WTC11 (cell line): ENCODE measurements at places on chromosomes 3 and 15. TPM values are rescaled to one million over a fixed set of nuclear protein-coding genes. Genes with fewer than 3 reads are reported as not detected.
A peak's percentile ranks its signal among the peaks of the same experiment; 100 is the strongest.

- DNase-seq, result no peak
These were observed 152.0 kb downstream of the ZBBX start for GRCh38 chr3:167228135-167228534.

DNA sequence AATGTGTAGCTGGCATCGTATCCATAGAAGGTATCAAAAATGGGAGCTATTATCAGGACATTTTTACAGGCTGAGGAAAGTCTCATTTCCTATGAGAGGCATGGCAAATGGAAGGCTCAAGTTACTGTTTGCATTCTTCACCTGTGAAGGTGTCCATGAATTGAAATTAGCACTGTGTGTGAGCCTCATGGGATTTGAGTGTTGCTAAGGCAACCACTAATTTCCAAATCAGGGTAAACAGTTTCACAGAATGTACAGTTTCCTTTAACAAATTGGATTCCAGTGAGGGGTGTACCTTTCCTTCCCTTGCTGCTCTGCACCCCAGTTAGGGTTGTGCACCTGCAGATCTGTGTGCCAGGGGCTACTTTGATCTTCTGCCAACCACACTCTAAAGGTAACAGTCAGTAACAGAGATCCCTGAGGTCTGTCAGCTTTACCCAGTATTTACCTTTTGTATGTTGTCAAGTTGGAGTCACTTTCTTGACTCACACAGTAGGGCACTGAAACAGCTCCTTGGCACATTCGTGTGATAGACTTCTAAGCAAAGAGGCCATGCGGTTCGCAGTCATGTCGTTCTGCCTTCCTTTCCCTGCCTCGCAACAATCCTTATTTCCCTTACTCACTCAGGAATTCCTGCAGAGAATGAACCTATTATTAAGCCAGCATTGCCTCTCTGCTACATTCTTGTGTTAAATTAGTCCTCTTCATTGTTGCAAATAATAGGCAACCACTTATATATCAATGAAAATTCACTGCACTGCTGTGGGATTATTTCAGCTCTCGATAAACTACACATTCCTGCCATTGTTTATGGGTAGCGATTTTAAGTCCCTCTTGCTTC, 129.8 kb upstream of the GBE1 start:
- DNase-seq, result no peak

GRCh38 chr15:42759093-42759492, 22.2 kb upstream of the CDAN1 start:
- DNase-seq, result no peak

GRCh38 chr15:89888214-89888804, 5.5 kb downstream of the AP3S2 start:
- DNase-seq, result no peak

Gene XIRP1
- not detected in 3 replicates for total RNA-seq

DNA sequence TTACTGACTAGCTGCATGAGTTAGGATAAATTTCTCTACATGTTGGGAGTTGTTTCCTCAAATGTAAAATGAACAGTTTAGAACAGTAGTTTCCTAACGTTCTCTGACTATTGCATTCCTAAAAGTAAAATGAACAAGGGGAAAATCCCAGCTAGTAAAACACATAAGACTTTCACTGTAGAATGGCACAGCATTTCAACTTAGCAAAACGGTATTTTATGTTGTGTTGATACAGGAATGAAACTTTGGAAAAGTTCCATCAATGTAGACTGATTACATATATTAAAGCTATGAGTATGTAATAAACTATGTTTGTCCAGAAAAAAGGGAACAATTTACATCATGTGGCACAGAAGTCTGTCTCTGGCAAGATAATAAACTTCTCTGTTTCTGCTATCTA, 297.4 kb upstream of the EPHA3 start:
- no peak for DNase-seq

GRCh38 chr15:39451121-39451688, 129.7 kb upstream of the THBS1 start:
- no peak for DNase-seq

Gene ISLR2
- total RNA-seq, result 8.1 to 9.4 TPM (median 8.9 TPM) in 3 replicates

DNA sequence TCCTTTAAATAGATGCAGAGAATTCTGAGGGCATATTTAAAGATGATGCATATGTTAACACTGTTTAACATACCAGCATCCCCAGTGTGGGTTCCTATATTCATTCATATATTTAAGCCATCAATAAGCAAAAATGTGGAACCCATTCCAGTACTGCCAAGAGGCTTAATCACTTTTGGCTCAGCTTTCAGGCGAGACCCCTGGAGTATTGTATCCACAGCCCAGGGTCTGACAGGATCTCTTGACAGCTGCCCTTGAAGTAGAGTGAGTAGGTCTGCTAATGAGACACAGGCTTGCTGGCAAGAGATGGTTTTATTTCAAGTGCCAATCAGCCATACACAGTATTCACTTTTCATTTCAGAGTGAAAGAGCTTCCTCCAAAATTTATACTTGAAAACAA, 367.3 kb downstream of the OCA2 start:
- no peak for DNase-seq

DNA sequence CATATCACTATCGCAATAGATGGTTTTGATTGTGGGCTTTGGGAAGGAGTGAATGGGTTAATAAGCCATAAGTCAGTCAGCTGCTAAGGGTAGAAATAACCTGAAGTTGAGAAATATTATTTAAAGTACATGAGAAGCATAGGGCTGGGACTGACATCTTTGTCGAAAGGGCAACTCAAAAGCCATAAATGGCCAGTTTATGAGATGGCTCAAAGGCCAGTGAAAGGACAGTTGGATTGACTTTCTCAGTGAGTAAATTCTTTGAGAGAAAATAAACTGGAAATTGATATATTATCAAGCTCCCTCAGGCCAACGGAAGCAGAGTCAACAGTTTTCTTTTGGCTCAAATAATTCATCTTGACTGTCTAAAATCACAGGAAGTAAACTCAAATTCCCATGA, 419.8 kb downstream of the NSUN3 start:
- no peak for DNase-seq

- no peak for DNase-seq
These were observed 78.5 kb upstream of the AGBL1 start for GRCh38 chr15:86001200-86001599.

Gene PHLDB2
- 23.5 to 40.3 TPM (median 24.9 TPM) in 3 replicates for total RNA-seq

Gene ZNF80
- not detected in 3 replicates for total RNA-seq

Gene KNSTRN
- total RNA-seq, result 58.7 to 73.4 TPM (median 64.6 TPM) in 3 replicates

Gene CCDC54
- not detected in 3 replicates for total RNA-seq

Gene C3orf49
- not detected in 3 replicates for total RNA-seq

GRCh38 chr3:72018343-72018984, 233.5 kb upstream of the PROK2 start:
- DNase-seq, result no peak

DNA sequence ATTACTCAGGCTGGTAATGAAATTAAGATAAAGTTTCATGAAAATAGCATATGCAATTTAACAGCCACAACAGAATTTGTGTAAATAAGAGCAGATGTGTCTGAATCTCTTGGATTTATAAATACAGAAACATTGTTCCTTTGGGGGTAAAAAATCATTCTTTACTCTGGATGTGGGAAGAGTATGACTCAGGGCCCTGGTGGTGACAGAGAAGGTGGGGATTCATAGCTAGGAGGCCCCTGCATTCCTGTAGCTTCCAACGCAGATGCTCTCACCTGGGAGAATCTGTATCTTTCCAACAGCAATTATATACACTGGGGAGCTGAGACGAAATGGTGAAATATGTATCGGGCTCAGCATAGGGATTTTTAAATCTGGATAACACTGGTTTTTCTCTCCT, 167.6 kb upstream of the CADPS start:
- DNase-seq, result no peak

- no peak for DNase-seq
These were observed 504.2 kb upstream of the PROK2 start for GRCh38 chr3:72288955-72289691.

- no peak for DNase-seq
These were observed 47.4 kb downstream of the UACA start for GRCh38 chr15:70715840-70716485.

GRCh38 chr3:104412608-104413580, 953.8 kb upstream of the ALCAM start:
- no peak for DNase-seq

GRCh38 chr3:20658491-20658890, 472.5 kb upstream of the SGO1 start:
- DNase-seq, result no peak

Gene CORO2B
- 3.5 to 4.9 TPM (median 3.6 TPM) in 3 replicates for total RNA-seq

Gene THRB
- 4.5 to 5.8 TPM (median 4.8 TPM) in 3 replicates for total RNA-seq

Gene GRAMD2A
- 1.8 to 2.6 TPM (median 1.9 TPM) in 3 replicates for total RNA-seq

Gene SNRK
- 10.3 to 11.8 TPM (median 10.5 TPM) in 3 replicates for total RNA-seq

Gene FOXL2
- total RNA-seq, result 0.82 to 1.6 TPM (median 1.4 TPM) in 3 replicates

GRCh38 chr3:45647148-45647619, 42.0 kb upstream of the SACM1L start:
- DNase-seq, result no peak

- no peak for DNase-seq
These were observed 43.6 kb upstream of the PIAS1 start for GRCh38 chr15:68010361-68011153.

- DNase-seq, result no peak
These were observed 229.7 kb upstream of the BHLHE40 start for GRCh38 chr3:4749567-4750002.

Gene SHF
- 30.6 to 33.1 TPM (median 31.0 TPM) in 3 replicates for total RNA-seq

DNA sequence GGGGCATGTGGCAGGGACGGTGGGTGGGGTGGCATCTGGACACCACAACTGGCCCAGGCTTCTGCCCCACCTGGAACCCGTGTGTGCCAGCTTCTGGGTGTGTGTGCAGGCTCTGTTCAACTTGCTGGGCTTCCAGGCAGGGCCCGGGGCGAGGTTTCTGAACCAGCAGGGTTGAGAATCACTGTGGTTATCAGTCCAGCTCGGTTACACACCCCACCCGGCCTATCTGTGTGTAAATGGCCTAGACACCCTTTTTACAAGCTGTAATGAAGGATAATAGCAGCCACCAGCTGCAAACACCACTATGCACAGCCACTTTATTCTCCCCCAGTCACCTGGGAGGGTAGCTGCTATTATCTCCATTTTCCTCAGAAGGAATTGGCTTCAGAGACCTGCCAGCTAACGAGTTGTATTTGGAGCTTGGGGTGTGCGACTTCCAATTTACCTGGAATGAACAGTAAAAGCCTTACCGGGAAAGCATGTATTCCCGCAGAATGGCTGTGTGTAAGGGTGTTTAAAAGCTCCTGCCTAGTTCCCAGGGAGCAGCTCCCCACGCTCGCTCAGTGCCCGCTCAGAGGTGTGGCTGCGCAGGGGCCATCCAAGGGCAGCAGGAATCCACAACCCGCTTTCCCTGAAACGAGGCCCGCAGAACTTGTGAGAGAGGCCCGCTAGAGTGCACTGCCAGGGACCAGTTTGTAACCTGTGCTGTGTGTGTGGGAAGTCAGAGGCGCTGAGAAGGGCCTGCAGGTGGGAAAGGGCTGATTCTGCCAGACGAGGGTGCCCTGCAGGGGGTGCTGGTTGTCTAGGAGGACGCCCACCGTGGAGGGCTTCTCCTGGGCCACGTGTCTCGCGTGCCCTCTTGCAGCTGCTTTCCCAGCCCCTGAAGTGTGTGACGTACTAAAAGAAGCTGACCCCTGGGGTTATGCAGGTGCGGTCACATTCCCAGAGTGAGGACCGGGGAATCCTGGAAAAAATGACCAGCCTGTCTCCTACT, 83.5 kb downstream of the C3orf70 start:
- peak; percentile 88 for DNase-seq

GRCh38 chr3:110123946-110124345, 786.6 kb upstream of the DPPA4 start:
- DNase-seq, result no peak

Gene PLA1A
- 0.11 TPM in 1 of 3 replicates, not detected in the others for total RNA-seq

GRCh38 chr3:732326-732928, 360.4 kb upstream of the CNTN6 start:
- DNase-seq, result no peak

- DNase-seq, result no peak
These were observed 710.8 kb downstream of the PLOD2 start for GRCh38 chr3:145450018-145450682.

DNA sequence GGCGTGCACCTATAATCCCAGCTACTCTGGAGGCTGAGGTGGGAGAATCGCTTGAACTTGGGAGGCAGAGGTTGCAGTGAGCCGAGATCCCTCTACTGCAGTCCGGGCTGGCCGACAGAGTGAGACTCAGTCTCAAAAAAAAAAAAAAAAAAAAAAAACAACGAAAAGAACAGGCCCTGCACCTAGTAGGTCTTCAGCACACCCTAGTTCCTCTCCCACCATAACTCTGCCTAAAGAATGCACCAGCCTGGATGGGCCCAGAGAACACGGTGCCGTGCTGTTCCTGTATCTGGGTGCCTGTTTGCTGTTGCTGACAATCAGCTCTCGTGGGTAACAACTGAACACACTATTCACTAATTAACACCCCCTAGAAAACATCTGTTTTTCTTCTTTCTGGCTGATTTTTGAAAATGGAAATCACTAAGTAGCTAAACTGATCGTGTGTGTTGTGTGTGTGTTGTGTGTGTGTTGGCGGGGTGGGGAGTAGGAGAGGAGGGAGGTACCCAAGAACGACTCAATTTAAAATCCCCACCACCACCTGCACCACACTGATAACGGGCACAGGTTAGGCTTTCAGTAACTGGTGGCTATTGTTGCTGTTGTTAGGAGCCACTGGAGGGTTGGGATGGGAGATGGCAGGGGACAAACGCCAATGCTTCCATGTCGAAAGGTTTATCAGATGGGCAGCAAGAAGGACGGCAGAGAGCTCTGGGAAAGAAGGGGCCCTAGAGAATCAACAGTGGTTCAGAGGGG, 40.6 kb upstream of the MEX3B start:
- no peak for DNase-seq

Gene GOLGA8S
- total RNA-seq, result 0.16 to 0.23 TPM (median 0.22 TPM) in 3 replicates

- no peak for DNase-seq
These were observed 74.2 kb upstream of the PROK2 start for GRCh38 chr3:71859123-71859519.

DNA sequence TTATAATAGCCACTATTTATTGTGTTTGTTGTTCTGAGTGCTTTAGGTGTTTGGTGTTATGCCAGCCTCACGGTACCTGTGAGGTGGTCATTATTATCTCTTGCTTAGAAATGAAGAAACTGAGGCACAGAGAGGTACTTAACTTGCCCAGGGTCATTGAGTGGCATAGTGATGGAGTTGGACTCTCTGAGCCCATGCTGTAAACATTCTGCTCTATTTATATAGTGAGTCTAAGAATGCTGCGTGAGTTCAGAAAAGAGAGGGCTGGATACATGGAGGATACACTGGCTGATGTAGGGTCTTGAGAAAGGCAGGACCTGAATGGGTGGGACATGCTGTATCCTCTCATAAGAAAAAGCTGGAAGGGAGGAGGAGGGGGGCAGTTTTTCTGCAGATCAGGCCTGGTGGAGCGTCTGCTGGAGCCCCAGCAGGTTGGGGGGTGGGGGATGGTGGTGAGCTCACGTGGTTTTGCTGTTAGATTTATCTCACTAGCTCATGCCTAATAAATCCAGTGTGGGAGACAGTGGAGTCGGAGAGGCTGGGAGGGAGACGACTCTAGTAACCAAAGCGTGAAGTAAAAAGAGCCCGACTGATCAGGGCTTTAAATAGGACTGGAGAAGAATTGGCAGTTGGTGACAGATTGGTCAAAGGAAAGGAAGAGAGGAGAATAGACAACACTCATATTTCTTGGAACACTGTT, 16.0 kb downstream of the MED12L start:
- no peak for DNase-seq
